ENCODE measurements at places on chromosomes 3 and 15.

DNA sequence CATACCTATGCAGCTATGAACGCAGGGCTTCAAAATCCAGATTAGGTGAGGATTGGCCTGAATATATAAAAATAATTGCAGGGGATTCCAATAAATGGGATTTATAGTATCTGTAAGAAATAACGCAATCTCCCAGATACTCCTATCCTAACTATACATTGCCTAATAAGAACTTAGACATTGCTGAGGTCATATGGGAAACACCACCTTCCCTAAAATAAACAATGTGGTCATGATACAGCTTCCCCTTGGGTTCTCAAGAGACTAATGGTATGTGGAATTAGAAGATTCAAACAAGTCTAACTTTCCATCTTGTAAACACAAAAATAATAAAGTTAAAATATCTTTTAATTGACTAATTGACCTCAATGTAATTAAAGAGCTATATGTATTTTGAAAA, 28.2 kb downstream of the UBE3A start:
- DNase-seq, result no peak

DNA sequence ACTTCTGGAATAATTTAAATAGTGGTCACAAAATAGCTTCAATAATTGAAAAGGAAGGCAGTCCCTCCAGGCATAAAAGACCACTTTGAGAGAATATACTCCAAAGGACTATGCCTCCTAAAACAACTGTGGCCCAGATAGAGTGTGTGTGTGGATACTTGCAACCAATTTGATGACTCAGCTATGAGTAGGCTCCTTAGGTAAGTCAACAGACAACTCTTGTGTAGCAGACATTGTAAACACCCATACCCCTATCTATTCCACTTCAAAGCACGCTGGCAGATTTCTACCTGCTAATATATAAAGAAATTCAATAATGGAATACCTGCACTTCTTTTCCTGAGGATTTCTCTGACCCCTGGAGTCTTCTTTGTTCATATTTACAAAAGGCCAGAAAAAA, 254.5 kb downstream of the NEK10 start:
- DNase-seq, result no peak

- no peak for DNase-seq
These were observed 61.4 kb downstream of the IGF2BP2 start for GRCh38 chr3:185763347-185764005.

DNA sequence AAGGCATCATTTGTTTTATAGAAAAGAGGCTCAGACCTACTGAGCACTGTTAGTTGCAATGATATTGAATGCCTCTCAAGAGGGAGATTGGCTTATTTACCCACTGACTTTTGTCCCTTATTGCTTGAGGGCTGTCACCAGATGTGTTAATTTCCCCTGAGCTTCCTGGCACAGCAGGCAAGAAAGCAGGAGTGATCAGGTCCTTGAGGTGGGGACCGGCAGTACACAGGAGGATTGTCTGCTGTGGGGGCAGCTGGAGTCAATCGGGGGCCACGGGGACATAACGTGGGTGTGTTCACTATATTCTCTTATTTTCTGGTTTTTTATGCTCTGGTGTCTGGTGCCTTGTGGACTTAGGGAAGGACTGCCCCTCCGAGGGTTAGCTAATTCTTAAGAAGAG, 44.6 kb downstream of the GASK1A start:
- no peak for DNase-seq

- no peak for DNase-seq
These were observed 196.8 kb upstream of the MBNL1 start for GRCh38 chr3:152071924-152072323.

- DNase-seq, result no peak
These were observed 6.3 kb downstream of the LOXL1 start for GRCh38 chr15:73932381-73933191.

DNA sequence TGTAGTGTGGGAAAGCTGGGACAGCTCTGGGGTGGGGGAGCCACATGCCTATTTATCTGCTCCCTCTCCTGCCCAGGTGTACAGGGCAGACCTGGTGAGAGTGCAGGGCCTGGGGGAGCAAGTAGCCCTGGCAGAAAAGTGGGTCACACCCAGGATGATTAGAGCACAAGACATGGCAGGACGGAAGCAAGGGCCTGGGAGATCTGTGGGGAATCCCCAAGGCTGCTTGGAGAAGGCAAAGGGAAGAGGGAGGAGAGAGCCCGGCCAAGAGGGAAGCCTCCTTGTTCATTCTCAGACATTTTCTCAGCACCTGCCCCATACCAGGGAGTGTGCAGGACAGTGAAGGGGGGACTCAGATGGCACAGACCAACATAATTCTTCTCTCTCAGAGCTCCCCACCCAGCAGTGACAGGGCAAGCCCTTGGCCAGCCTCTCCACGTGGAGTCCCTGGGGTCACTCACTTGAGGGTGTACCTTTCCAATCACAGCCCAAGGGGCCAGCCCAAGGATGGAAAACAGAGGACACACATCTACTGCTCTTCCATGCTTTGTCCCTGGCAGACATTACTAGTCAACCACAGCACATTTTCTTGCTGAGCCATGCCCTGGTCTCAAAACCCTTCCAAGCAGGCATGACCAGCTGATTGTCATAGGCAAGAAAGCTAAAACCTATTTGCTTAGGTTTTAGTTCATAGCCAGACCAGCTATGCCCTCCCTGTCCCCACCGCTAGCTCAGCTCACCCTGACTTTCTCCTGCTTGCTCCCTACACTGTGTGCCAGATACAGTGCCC, 4.9 kb upstream of the DUSP7 start:
- no peak for DNase-seq

DNA sequence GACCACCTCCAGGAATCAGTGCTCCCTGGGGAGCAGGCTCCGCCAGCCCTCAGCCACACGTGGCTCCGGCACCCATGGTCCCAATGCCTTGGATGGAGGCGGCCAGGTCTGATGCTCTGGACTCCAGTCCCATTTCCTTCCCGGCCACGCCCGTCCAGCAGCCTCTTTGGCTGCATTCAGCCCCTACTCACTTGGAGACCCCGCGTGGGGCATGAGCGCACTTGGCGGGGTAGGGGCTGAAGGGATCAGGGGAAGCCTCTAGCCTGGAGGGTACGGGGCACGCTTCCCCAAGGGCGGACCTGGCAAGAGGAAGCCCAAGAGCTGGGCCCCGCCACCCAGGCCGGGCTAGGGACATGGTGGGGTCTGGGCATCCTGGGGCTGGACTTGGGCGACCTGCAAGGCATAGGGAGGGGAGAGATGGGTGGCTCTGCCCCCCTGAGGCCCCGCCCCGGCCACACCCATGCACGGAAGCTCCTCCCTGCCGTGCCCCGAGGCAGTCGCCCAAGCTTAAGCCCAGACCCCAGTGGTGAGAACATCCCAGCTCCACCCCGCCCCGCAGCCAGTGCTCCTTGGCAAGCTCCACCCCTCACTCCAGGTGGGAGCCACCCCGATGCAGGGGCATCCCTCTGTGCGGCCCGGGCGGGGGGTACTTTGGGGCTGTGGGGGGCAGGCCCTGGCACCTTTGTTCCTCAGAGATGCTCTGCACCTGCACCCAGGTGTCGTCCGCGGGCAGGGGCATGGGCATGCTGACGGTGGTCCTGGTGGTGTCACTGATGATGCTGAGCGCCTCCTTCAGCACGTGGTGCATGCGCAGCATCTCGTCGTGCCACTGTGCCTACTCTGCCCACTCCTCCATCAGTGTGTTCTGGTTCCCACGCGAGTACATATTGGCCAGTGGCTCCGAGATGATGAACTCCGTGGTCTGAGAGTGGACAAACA, 163.5 kb downstream of the GOLGA6L4 start:
- no peak for DNase-seq

DNA sequence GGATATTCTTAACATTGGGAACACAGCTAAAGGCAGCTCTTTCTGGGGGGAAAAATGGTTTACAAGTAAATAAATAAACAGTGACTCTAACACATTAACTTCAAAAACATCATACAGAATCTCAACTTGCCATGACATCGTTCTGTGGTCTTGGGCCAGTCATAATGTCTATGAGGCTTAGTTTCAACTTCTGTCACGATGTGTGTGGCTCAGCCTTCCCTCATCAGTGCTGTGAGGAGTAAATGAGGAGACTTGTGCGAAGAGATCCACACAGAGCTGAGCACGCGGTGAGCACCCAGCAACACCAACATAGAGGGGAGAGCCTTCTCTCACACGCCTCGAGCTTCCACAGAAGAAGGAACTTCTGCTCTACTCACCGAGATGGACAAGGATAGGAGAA, 49.0 kb downstream of the DZIP1L start:
- DNase-seq, result no peak

GRCh38 chr15:53447053-53447574, 312.3 kb downstream of the WDR72 start:
- no peak for DNase-seq

GRCh38 chr3:36514171-36514570, 133.9 kb downstream of the STAC start:
- no peak for DNase-seq

DNA sequence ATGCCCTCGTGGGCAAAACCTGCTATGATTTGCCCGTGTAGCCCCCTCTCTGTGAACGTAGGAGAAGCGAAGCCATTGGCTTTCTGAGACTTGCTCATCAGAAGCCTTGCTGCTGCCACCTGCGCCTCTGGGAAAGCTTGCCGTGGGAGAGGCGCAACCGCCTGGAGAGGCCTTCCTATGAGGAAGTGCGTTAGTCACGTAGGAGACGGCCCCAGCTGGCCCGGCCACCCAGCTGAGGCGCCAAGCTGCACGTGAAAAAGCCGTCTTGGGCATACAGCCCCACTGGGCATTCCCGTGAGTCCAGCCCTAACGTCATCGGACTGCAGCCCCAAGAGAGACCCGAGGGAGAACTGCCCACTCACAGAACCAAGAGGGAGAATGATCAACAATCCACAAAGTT, 49.1 kb upstream of the TJP1 start:
- no peak for DNase-seq

- no peak for DNase-seq
These were observed 238.7 kb downstream of the SV2B start for GRCh38 chr15:91338766-91339165.

GRCh38 chr3:31064021-31064420, 169.6 kb upstream of the GADL1 start:
- DNase-seq, result no peak

DNA sequence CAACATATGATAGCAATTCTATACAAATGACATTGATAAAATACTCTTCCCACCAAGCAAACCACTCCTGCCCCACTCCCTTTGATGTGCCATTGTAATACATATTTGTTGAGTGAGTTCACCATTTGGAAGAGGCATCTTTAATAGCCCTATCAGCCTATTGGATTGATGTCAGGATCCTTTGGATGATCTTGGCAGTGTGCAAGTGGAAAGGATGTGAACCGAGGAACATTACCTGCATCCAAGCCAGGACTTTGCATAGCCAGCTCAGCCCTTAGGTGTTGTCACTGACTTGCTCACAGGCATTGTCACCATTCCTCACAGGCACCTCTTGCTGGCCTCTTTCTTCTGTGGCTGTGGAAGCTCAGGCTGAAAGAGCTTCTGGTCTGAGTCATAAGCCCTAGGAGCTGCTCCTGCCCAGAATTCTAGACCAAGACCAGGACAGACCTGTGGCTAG, 16.5 kb upstream of the TIMP4 start:
- DNase-seq, result peak; percentile 35

DNA sequence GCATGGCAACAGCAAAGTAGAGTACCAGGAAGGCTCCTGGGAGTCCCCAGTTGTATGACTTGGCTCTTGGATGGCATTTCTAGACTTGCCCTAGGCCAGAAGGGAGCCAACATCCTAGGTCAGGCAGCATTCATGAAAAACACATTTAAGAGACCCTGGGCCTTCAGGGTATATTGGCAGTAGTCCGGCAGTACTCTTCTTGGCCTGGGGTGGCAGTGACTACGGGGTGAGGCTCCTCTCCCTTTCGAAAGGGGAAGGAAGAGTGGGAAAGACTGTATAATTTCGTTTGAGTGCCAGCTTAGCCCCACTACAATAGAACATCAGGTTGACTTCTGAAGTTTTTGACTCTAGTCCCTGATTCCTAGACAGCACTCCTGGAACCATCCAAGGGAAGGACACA, 136.4 kb downstream of the ZIC4 start:
- no peak for DNase-seq

DNA sequence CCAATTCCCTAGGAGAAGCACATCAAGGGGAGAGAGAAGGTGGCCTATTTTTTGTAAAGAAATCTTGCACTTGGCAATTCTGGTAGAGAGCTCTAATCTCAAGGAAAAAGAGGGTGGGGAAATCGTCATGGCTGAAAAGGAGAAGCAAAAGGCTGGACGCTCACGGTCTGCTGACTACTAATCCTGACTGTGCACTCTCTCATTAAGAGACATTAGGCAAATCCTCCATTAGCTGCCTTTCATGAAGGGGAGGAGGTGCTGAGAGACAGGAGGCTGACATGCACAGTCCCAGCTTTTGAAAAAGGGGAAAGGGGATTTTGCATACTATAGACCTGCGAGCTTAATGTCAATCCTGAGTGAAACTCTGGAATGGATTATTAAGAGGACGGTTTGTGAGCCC, 170.0 kb downstream of the NR2F2 start:
- DNase-seq, result no peak

- no peak for DNase-seq
These were observed 10.9 kb upstream of the RPL39L start for GRCh38 chr3:187150186-187150585.

- DNase-seq, result no peak
These were observed 57.4 kb downstream of the CDCP1 start for GRCh38 chr3:45088543-45089358.

DNA sequence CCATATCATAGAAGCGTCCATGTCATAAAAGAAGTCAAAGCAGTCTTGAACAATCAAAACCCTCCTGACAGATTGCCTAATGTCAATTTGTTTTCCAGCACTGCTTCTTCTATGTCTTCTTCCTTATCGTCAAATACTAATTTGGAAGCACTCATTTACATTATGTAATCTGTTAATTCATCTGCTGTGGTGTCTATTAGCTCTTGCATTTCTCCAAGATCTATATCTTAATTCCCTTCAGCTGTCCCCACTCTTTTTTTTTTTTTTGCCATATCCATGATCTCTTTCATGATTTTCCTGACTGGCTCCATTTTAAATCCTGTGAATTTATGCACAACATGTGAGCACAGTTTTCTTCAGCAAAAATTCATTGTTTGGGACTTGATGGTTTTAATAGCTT, 560.5 kb upstream of the ARPP21 start:
- DNase-seq, result no peak
